Parietal lobe (tissue), 2 donors: ENCODE measurements at places on chromosomes 5 and 9. TPM values are rescaled to one million over a fixed set of nuclear protein-coding genes. Genes with fewer than 3 reads are reported as not detected.

Gene GABRA6
- total RNA-seq: not detected

Gene QRFP
- not detected for total RNA-seq

Gene SLC6A3
- not detected for total RNA-seq

Gene NNT
- 177 TPM for total RNA-seq

Gene TAF1L
- total RNA-seq: 0.31 TPM
